GM13977 (cell line): ENCODE measurements at places on chromosomes 1 and 21.

DNA sequence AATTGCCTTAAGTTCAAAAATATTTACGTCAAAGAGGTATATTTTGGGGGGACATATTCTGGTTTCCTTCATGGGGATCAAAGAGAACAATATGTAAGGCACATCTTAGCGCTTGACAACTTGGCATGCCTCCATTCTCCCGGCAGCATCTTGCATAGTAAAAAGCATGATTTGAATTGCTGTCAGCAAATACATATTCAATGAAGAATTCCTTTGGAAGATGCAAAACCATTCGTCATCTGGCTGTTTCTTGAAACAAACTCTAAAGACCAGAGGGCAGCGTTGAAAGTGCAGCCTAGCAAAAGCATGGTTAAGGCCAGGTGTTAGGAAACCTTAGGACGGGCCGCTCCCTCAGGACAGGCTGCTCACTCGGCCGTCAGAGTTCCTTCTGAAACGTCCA lies 3.4 kb upstream of the PIK3CD start:
- DNase-seq: no peak

GRCh38 chr1:156359973-156360372 lies 9.0 kb upstream of the RHBG start:
- DNase-seq: no peak

DNA sequence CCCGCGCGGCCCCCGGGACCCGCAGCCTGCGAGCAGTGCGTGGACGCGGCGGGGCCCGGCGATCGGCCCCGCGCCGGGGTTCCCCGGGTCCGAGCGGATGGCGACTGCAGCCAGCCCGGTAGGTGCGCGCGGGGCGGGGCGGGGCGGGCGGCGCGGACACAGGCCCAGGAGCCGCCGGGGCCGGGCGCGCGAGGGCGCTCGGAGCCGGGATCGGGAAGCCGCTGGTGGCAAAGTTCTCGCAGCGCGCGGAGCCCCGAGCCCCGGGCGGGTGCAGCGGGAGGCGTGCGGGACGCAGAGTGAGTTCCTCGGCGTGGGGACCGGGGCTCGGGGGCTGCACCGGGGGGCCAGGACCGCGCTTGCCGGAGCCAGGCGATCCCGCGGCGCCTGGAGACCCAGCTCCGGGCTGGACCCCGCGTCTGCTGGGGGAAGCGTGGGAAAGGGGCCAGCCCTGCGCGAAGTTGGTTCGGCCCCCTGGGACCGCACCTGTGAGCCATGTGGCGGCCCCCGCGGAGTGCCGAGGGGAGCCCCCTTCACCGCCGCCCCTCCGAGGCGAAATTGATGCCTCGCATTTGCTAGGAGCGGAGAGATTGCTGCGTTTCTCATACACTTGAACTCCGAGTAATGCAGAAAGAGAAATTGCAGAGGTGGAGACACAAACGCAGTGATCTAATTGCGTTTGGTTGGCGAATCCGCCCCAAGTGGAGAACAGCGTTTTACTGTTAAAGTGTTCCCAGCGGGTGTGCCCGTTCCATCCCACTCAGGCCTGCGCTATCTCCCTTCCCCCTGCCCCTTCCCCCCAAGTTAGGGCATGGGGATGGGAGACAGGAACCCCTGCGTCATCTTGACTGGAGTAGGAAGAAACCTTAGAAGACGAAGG lies 228.9 kb upstream of the TMEM51 start:
- DNase-seq: peak; percentile 72

- DNase-seq: no peak
Observed at GRCh38 chr1:207841901-207842300, 69.0 kb downstream of the CD34 start.

GRCh38 chr1:44531785-44532566 lies 126.9 kb downstream of the RNF220 start:
- DNase-seq: no peak

DNA sequence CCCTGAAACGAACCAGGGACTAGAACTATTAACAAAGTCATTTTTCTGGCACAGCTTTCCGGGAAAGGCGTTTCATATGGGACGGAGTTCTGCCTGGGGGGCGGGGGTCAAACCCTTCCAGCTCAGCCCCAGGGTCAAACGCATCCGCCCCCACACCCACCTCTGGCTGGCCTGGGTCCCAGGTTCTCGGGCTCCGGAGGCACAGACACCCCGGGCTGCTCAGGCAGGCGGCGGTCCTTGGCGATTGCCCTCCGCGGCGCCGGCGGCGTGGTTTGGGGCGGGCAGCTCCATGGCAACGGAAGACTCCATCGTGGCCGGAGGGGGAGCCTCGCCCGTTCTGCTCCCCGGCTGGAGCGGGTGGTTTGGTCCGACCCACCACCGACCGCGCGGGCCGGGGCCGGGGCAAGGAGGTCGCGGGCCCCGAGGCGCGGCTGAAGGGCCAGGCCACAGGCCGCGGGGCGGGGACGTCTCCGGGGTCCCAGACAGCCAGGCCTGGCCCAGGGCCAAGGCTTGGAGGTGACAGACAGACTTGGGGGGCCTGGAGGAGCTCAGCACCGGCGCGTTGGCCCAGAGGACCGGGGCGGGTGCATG lies at the start of gene CFAP74:
CFAP74 (minus strand) TSS at position 246 of the 591 bp plus-strand sequence. CDS start 12,830 bp downstream, outside the sequence.
- DNase-seq: no peak

DNA sequence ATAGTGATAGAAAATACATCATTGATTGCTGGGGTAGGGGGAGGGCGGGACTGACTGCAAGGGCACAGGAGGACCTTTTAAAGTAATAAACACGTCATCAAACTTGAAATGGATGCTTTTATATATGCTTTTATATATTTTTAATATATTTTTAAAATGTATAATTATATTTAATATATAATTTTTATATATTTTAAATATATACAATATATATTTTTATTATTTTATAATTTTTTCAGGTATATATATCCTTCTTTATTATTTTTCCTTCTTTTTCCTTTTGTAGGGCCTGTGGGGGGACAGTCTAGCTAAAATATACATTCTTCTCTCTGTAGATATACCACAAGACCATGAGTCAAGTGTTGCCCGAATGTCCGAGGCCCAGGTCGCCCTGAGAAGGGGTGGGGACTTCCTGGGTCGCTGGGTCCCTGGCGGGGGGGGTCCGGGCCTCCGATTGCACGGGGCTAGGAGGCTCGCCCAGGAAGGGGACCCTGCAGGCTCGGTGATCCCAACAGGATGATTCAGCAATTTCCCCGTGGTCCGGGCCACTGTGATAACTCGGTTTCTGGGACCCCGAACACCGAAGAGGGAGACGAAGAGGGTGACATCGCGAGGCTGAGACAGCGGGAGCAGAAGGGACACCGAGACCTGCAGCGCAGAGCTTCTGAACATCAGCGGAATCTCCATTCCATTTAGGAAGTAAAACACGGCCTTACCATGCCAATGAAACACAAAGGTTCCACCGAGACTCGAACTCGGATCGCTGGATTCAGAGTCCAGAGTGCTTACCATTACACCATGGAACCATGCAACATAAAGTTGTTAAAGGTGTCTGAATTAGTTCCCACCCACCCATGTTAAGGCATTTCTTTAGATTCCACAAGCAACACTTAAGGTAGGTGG lies 112.5 kb upstream of the NBPF11 start:
- no peak for DNase-seq

DNA sequence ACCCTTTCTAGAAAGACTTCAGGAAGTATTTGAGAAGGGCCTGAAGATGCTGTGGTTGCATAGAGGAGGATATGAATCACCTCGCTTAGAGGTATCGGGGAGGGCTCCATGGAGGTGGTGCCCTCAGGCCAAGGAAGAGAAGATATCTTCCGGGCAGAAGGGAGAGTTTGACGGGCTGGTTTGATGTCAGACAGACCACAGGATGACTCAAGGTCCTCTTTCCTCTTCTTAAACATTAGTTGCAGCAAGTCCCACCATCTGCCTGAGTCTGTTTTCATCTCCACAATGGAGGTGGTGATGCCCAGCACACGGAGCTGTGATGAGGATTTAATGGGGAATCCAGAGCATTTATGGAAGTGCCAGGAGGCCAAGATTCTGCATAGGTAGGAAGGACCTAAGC lies 25.1 kb upstream of the RUNX3 start:
- no peak for DNase-seq

DNA sequence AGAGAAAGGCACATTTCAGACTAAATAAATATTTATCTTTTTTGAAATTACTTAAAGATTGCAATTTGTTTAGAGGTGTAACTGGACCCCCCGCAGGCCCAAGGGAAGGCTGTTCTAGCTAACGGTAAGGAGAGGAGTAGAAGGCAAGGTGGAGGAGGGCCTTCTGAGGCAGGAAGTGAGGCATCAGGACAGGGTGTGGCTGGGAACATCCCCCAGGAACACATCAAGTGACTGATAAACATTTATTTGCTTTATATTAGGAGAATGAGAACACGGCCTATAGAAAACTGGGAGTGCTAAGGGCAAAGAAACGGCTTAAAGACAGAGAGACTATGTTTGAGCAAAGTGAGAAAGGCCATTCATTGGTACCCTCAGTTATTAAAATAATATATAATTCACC lies 23.2 kb downstream of the HIVEP3 start:
- DNase-seq: no peak

- DNase-seq: no peak
Observed at GRCh38 chr1:14415396-14415795, 183.1 kb upstream of the KAZN start.

DNA sequence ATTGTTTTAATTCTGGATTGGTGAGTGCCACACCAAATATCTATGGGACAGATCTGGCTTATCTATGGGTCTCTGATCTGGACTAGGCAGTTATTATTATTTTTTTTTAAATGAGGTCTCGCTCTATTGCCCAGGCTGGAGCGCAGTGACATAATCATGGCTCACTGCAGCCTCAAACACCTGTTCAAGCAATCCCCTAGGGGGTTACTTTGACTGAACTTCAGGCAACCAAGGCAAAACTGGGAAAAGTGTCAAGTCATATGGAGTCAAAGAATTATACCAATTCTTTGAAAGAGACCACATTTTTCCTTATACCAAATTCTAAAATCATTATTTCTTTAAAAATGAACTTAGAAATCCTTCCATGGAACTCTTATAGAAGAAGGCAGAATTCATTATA lies 129.1 kb upstream of the HOOK1 start:
- no peak for DNase-seq

DNA sequence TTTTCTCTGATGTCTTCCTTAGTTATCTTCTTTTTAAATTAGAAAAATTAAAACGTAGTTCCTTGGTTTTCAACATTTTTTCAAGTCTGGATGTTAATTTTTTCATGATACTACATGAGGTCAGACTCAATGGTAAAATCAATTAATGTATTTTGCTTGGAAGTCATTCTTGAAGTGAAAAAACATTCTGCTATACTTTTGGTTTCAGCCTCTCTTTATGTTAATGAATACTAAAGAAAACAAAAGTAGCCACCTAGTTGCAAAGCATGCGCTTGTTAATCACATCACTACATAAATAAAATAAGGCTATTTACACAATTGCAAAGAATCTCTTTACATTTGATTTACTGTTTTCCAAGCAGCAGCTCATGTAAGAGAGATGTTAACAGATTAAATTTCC lies 170.4 kb downstream of the LIPI start:
- DNase-seq: no peak

GRCh38 chr1:169696273-169697100 lies 14.9 kb downstream of the SELL start:
- no peak for DNase-seq

GRCh38 chr21:36199021-36199420 lies 42.4 kb downstream of the DOP1B start:
- DNase-seq: no peak

GRCh38 chr21:31671146-31671716 lies 11.7 kb downstream of the SOD1 start:
- DNase-seq: no peak

GRCh38 chr1:221727146-221728036 lies 14.5 kb downstream of the DUSP10 start:
- no peak for DNase-seq

DNA sequence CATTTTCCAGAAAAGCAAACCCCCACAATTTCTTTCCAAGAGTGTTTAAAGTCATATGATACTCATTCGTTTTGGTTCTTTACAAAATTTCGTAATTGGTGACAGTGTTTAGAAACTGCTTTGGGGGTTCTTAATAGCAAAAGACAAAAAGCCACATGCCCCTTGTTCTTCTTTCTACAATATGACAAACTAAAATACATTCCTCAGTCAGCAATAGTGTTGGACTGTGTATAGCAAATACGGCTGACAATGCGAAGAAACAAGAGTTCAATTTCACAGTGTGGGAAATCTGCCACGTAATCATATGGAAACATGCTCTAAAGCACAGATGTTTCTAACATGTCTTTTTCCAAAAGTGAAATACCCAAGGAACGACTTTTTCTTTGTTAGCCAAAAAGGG lies 7.6 kb upstream of the IFNAR1 start:
- DNase-seq: no peak

GRCh38 chr1:43814401-43814800 lies 107.1 kb downstream of the ST3GAL3 start:
- DNase-seq: no peak

GRCh38 chr1:200346700-200347099 lies 63.1 kb downstream of the ZNF281 start:
- DNase-seq: no peak

DNA sequence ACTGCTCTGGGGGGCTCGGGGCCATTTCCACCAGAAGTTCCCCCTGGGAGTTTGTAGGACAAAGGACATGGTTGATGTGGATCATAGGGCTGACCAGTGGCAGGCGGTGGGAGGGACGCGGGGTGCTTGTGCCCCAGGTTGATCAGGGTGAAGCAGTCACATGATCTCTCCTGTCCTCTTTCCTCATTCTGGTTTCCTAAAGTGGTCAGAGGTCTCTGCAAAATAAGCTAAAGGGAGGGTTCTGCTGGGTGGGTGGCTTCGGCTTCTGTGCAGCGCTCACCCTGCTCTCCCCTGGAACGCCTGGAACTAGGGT lies 9.2 kb downstream of the PDXK start:
- DNase-seq: no peak

DNA sequence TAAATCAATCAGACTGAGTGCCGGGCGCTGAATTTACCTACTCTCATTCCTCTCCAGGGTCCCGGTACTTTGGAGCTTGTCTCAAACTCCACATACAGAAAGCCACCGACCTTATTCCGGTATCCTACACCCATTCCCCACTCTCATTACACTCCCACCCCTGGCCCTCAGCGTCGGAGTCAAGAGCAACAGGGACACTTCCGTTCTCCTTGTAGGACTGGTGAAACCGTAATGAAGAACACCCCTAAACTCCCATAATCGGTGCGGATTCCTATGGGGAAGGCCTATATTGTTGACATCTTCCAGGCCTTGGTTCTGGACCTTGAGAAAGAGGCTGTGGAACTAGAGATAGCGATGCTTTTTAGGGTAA lies 798 bp downstream of the ZBED6 start:
- no peak for DNase-seq
